ENCODE measurements at places on chromosomes 4 and X.

DNA sequence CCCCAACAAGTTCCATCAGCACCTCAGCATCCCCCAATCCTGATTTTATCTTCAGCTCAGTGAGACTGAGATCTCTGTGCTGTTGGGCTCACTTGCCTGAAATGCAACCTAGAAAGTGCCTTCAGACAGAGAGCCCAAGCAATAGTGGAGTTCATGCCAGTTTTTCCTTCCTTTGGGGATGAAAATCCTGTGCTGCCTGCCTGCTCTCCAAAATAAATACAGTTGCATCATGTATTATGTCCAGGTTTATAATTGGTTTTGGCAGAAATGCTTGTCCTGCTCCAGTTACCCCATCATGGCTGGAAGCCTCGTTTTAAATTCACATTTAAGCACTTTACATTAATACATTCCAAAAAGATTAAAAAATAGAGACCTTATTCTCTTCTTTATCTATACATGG, 1865.5 kb upstream of the TENM3 start:
- DNase-seq: no peak

GRCh38 chr4:62457356-62457755, 1257.2 kb downstream of the ADGRL3 start:
- DNase-seq: no peak

- DNase-seq: no peak
Measured at GRCh38 chr4:46581677-46582076, 191.7 kb upstream of the GABRA2 start.

GRCh38 chrX:104325213-104325585, 70.5 kb upstream of the ESX1 start:
- DNase-seq: no peak

GRCh38 chr4:20543131-20543530, 157.1 kb upstream of the PACRGL start:
- no peak for DNase-seq

GRCh38 chrX:22559506-22559905, 286.8 kb downstream of the CBLL2 start:
- no peak for DNase-seq

- no peak for DNase-seq
Measured at GRCh38 chr4:138174981-138175794, 67.0 kb downstream of the SLC7A11 start.

DNA sequence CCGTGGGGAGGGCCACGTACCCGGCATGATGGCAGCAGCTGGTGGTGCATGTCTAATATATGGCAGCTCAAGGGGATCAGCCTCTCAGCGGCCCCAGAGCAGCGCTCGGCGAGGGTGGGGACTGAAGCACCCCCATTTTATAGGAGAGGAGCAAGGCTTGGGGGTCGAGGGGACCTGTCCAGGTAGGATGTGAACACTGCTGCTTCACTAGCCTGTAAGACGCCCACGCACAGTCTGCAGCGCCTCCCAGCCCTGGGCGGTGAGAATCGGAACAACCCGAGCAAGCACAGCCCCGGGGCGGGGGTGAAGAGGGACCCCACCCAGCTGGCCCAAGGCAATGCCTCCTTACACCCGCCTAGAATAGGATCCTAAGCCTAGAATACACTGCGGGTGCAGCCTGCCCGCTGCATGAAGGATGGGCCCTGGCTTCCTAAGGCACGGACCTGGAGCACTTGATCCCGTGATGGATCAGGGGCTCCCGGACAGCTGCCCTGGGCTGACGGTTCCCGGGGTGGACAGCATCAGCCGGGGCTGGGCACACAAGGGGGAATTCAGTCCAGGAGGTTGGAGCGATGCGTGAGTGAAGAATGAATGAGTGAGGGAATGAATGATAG, 17.6 kb downstream of the ADRA2C start:
- no peak for DNase-seq

GRCh38 chr4:47075919-47076318, 44.6 kb downstream of the GABRB1 start:
- no peak for DNase-seq

- DNase-seq: no peak
Measured at GRCh38 chr4:97670703-97671269, 472.5 kb downstream of the STPG2 start.

GRCh38 chr4:183287677-183288076, 32.4 kb downstream of the CLDN22 start:
- no peak for DNase-seq

GRCh38 chrX:111372086-111372485, 39.9 kb downstream of the DCX start:
- DNase-seq: no peak

DNA sequence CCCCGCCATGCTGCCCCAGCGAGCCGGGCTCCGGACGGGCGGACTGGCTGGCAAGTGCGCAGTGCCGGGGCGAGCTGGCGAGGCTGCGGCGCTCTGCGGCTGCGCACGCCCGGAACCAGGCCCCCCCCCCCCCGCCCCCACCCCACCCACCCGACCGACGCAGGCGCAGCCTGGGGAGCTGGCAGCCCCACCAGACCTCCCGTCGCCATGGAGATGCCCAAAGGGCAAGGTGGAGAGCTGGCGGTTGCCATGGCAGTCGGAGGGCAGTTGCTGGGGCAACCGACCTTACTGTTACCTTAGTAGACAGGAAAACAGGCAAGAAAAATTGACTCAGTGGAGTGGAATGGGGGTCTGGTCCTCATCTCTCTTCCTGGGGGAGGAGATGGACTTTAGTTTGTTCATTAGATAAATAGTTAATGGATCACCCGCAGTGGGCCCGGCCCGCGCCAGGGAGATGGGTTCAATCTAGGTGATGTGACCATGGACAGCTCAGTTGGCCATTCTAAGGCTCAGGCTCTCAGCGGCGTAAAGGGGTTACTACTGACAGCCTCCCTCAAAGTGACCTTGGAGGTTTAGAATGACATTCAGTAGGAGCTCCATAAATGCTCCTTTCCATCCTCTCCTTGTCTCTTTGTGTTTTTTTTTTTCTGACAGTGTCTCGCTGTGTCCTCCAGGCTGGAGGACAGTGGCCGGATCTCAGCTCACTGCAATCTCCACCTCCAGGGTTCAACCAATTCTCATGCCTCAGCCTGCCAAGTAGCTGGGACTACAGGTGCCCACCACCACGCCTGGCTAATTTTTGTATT, at the start of gene PCSK1N:
Gene PCSK1N (minus strand): TSS at position 87 of the 806 bp plus-strand sequence. CDS start 78 bp downstream, at position 9.
- no peak for DNase-seq

DNA sequence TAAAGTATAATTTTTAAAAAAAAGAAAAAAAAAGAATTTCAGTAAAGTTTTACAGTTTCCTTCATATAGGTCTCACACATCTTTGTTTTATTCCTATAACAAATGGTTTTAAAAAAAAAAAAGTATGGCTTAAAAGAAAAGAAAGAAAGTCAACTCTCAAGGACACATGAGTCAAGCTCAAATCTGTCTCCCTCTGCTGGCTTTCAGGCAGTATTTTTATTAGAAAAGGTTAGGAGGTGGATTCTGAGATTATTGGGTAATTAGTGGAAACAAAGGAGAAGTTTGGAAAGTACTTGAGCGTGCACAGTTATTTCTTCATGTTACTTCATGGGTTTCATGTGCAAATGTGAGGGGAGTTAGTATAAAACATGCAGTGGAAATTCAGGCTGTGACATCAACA, 36.6 kb upstream of the BTC start:
- DNase-seq: no peak

DNA sequence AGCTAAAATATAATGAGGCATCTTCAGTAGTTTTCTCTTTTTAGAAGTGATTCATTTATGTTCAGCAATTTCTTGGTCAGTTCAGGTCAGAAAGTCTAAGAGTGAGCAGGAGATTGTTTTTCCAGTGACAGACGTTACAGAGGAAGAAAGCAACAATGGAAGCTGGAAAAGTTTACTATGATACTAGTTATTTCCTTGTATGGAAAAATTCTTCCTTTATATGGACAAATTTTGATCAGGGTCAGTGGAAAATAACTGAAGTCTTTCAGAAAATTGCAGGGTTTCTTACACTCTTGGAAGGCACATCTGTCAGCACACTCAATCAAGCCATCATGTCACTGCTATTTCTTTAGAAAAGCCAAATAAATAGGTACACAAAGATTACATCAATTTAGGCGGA, 1120.7 kb downstream of the FAT4 start:
- DNase-seq: no peak

- DNase-seq: no peak
Measured at GRCh38 chr4:158827543-158827981, 58.7 kb downstream of the FNIP2 start.
